ENCODE measurements at places on chromosomes 3 and 15.

DNA sequence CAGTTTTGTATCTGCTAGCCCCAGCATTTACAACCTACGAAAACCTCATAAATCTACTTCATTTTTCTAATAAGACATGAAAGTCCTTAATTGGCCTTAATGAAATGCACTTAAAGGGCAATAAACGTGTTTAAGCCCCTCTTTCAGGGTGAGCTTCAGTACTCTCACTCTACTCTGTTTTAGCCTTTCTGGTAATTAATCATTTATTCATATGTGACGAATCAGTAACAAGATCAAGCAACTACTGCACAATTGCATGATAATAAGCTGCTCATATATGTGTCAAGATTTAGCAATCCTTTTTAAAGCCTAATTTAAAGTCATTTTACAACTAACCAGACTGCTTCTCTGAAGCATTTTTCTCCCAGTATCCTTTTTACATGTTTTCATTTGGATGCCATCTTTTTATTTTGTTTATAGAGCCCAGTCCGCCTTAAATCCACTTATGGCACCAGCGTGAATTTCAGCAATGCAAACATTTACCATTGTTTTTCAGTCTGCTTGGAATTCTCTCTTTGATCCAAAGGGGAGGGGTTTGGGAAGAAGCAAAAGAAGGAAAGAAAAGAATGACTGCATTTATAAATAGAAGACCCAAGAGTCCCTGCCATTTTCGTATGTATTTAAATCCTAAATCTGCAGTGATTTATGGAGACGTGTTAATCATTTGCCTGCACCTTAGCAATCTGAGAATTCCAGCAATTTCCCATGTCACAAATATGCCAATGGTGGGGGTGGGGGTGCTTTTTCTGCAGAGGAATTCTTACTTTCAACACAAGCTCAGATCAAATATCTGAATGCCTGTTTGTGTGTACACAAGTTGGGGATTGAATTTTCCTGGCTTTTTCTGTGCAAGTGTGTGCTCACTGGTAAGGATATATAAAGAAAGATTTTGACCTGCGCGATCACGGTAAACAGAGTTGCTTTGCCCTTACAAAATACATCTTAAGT is 230.8 kb upstream of the TBC1D5 start:
- no peak for DNase-seq

- DNase-seq: no peak
These were observed 6.8 kb downstream of the UBL7 start for GRCh38 chr15:74453925-74454763.

- no peak for DNase-seq
These were observed 28.6 kb upstream of the IL16 start for GRCh38 chr15:81168131-81168526.

DNA sequence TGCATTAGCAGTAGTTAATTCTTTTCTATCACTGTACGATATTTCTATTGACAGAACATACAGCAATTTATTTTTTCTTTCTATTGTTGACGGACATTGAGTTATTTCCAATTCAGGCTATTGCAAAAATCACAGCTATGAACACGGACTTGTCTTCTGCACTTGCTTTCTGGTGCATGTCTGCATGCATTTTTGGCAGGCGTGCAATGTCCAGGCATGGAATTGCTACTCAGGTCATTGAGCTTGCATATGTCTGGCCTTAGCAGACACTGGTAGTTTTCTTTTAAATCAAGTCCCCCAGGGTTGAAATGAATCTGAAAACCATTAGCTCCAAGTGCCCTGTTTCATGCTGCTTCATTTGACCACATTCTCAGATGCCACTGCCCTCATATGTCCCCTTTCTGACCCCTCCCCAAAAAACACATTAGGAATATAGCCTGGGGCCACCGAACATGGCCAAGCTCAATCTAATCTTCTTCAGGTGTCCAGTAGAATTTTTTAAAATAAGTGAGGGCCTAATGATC is 72.8 kb downstream of the LRIG1 start:
- no peak for DNase-seq

GRCh38 chr15:74997141-74997540 is 1.8 kb downstream of the SCAMP5 start:
- no peak for DNase-seq

DNA sequence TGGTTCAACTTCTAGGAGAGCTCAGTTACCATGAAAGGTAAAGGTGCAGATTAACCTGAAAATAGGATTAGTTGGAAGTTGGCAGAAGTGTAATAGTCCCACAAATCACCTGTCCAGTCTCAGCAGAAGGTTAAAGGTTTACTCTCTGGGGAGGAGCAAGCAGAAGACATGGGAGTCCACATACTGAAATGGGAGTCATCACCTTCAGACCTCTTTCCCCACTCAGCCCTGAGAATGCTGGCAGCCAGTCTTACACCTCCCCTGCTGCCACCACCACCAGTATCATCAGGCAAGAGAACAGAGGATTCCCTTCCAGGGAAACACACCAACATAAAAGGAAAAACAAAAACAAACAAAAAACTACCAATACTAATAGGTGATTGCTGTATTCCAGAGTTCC is 13.8 kb upstream of the PLA2G4D start:
- DNase-seq: no peak

DNA sequence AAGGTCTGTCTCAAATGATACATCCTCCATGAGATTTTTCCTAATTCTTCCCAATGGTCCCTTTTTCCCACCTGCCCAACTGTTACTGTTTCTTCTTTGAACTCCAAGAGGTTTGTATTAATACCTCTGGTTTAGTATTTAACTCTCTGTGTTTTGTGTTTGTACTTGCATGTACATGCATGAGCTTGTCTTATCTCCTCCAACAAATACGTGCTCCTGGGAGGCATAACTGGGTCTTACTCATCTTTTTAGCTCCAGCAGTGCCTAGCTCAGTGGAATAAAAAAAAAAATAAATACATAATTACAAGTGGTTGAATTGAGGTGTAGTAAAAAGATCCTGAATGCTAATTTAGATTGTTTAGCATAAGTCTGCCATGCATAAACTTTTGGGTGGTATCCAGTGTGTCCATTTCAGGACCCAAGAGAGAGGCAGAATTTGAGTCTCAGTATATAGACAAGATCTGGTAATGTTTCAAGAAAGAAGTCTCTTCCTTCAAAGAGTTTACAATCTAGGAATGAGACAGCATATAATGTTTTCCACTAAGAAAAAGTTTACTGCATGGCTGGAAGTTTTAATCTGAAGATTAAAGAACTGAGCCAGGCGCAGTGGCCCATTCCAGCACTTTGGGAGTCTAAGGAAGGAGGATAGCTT is 1.7 kb upstream of the LYSMD2 start:
- DNase-seq: no peak

- DNase-seq: no peak
These were observed 37.6 kb downstream of the RAB8B start for GRCh38 chr15:63226966-63227401.

DNA sequence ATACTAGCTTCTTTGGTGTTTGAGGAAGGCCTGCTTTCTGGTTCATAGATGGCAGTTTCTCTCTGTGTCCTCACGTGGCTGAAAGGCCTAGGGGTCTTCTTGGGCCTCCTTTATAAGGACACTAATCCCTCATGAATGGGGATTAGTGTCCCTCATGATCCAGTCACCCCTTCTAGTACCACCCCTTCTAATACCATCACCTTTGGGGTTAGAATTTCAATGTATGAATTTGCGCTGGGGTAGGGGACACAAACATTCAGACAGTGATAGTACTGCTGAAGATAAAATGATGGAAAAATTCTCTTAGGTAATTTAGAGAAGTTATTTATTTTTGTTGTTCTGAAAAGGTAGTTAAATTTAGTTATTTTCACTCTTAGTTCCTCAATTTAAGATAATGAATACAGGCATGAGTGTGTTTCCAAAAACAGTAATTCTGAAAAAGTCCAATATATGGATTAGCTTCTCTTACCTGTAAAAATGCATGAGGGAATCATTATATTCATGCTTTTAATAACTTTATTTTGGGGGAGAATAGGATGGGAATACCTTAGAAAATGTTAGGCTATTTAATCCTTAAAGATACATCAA is 103.6 kb downstream of the FNDC3B start:
- no peak for DNase-seq

DNA sequence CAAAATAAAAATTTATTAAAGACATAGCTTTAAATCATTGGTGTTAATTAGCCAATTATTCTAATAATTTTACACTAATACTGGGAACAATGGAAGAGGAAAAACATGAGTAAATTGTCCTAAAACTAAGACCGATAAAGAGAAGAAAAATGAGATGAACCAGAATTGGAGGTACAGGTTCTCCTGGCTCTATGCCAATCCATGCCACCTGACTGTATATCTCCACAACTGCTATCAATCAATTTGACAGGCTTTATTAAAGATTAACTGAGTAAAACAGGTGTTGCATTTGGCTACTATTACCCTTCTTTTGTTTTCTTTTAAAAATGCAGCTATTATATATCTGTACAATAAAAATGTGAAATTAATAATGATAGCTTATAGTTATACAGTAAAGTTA is 850.0 kb downstream of the CADM2 start:
- DNase-seq: no peak

DNA sequence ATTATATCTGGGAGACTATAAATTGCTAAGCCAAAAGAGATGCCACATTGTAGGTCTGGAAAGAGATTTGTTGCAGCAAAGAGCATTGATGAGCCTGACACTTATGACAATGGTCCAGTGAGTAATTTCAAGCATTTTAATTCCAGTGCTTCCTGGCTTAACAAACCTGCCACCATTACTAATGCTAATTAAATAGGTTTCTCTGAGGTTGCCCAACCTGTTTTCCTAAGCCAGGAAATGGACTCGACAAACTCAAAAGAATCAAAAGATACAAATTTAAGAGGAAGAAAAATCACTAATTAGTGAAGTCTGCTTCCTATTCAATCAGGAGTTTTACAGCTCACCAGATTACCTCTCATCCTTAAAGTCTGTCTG is 36.7 kb upstream of the CTDSPL start:
- no peak for DNase-seq

- DNase-seq: no peak
These were observed 39.5 kb upstream of the ZBTB20 start for GRCh38 chr3:115186351-115187148.

DNA sequence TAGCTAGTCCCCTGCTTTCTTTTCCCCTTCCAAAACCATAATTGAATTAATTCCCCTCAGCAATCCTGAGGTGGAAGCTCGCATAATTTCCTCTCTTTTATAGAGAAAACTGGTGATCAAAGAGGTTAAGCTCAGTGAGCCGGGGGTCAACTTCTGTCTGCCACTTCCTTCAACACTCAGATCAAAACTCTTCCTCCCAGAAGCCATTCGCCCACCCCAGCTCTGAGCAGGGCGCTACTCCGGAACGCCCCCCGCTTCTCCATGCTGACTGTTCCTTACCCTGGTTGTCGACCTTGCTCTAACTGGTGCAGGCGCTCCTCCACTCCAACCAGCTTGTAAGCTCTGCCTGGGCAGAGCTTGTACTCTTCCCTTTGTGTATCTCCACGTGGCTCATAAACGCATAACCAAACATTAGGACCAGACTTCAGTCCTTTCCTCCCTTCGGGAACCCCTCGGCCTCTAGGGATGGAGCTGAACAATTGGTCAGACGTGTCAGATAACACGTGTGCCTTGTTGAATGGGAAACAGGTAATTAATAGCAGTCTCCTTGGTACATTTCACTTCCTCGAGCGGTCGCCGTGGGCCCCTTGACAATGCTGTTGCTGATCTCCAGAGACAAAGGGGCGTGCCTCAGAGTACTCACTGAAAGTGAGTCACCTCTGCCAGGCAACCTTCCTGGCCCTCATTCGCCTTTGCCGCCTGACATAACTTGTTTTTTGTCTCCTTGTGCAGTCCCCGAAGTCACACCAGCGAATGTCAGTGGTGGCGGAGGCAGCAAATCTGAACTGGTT is 71.8 kb downstream of the IL5RA start:
- no peak for DNase-seq

DNA sequence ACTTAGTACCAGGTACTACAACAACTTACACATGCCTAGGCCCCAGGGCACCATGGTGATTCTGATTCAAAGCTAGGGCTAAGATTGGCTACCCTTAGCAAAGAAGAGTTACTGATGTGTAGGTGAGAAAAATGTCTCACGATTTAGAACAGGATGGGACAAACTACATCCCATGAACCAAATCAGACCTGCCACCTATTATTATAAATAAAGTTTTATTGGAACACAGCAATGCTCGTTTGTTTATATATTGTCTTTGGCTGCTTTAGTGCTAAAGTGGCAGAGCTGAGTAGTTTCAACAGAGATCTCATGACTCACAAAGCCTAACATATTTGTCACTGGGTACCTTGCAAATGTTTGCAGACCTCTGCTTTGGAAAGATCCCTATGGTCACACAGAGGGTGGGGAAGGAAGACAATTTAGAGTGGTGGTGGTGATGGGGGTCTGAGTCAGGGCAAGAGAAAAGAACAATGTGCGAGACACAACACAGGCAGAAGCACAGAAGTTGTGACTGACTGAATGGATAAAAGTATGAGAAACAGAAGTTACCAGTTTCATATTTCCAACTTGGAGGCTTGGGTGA is 770.6 kb upstream of the CFAP20DC start:
- no peak for DNase-seq

DNA sequence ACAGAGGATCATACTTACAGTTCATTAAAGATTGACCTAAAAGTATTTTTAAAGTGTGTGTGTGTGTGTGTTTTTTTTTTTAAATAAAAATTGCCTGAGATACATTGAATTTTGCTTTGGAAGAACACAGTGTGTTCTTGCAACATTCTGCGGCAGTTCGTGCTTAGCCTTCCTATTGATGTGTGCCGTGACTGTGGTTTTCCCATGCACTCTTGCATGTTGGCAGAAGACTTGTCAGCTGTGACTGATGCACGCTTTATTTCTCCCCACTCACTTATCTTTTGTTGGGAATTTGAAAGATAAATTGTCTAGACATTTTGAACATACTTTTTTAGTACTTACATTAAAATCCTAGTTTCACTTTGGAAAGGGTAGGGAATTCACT is 136.3 kb upstream of the LRRFIP2 start:
- DNase-seq: no peak

DNA sequence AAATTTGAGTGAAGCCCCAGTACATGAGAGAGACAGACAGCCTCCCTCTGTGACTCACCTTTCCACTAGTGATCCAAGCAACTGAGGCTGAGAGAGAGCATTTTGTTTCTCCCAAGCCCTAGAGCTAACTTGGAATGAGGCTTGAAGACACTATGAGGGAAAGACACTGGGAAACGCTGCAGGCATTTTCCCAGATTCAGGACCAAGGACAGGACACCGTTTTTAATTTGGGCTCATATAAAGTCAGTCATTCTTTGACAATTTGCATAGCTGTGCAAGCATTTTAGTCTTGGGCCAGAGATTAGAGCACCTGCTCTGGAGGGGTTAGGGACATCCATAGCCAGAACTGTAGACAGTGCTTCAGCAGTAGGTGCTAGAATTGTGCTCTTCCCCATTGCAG is 249.0 kb downstream of the AGBL1 start:
- no peak for DNase-seq

- DNase-seq: no peak
These were observed 9.4 kb downstream of the AKAP13 start for GRCh38 chr15:85389772-85390171.

GRCh38 chr3:13495921-13496723 is 16.0 kb downstream of the HDAC11 start:
- DNase-seq: peak; percentile 12

GRCh38 chr15:60254416-60254815 is 143.4 kb downstream of the ANXA2 start:
- no peak for DNase-seq

GRCh38 chr3:13687517-13687943 is 138.6 kb downstream of the FBLN2 start:
- DNase-seq: no peak

Measured in activated CD4-positive, CD25-positive, alpha-beta regulatory T cell (primary cell).